ENCODE measurements at places on chromosomes 6 and 20.
A peak's percentile ranks its signal among the peaks of the same experiment; 100 is the strongest.

- no peak for DNase-seq
Observed at GRCh38 chr6:142387997-142388815, 86.4 kb downstream of the ADGRG6 start.

DNA sequence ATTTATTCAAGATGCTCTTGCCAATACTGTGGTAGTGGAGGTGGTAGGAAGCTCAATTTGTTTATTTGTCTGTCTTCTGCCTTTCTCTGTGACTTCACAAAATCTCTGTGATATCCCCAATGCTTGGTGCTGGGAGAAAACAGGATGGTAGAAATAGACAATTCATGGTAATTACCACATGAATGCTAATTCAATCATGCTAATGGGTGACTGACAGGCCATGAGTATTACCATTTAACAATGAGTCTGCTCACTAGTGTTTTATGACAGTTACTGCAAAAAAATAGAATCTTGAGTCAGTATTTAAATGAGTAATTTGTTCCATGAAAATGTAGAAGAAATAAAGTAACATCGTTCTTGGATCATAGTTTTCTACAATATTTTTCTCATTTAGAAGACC, 52.3 kb upstream of the FABP7 start:
- no peak for DNase-seq

- no peak for DNase-seq
Observed at GRCh38 chr6:130421585-130421984, 55.8 kb downstream of the TMEM200A start.

GRCh38 chr6:41150671-41151070, 3.5 kb downstream of the TREML1 start:
- DNase-seq: no peak

GRCh38 chr6:77019081-77019480, 444.2 kb downstream of the HTR1B start:
- DNase-seq: no peak

DNA sequence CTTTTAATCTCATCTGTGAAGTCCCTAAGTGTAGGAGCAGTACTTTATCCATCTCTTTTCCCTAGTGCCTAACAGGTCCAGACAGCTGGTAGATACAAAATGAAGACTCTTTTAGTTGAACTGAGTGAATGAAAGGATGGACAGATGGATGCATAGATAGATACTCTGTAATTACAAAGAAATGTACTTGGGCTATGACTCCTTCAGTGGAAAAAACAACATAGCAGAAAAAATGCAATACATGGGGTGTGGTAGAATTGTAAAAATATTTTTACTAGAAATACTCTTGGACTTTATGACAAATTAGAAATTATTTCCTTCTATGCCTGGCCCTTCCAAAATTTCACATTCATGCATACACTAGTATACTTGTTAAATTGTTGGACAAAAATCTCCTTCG, 29.3 kb downstream of the KCNQ5 start:
- no peak for DNase-seq

GRCh38 chr6:72809746-72810379, 188.0 kb downstream of the KCNQ5 start:
- no peak for DNase-seq

DNA sequence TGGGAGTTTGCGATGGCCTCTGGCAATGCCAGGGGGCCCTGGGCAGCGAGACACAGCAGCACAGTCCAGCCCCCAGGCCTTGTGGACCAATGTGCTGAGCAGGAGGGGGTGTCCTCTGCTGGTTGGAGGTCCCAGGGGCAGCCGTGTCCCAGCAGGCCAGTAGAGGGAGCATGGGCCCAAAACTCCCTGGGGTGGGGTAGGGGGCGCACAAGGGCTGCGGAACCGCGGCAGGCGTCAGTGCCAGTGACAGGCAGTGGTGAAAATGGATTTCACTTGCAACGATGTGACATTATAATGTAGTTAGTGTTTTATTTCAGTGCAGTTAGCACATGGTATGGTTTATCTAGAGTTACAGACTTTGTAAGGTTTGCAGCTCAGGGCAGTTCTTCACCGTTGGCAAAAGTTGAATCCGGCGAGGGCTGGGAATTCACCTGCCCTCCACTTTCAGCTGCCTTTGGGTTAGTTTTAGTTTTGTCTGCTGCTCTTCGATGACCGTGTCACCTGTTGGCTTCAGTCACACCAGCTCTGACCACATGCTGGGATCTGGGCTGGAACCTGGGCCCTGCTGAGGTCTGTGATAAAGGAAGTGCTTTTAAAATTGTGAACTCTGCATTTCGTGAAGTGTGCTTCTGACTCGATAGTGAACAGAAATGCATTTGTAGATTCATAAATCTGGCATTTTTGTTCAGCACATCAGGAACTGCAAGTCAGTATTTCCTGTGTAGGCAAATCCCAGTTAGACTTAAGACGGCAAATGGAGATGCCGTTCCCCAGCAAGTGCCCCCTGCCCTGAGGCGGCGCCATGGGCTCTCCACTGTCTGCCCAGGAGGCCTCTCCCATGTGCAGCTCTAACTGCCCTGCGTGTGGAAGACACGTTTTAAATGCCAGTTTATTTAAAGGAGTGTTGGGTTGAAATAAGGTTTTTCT, 46.8 kb downstream of the PYGB start:
- peak; percentile 87 for DNase-seq

DNA sequence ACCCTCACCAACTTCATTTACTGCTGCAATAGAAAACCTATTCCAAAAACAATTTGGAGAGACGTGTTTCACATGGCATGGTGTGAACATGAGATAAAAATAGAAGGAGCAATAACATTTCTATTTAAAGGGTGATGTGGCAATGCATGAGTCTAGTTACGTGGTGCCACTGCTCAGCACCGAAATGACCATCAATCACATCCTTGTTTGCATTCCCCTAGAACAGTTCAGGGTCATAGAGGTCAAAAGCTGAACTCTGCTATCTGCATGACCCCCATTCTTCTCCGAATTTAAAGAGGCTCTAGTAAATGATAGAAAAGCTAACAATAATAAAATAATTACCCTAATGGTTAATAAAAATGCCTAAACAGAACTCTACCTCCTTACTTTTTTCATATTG, 29.5 kb downstream of the ROS1 start:
- DNase-seq: no peak

DNA sequence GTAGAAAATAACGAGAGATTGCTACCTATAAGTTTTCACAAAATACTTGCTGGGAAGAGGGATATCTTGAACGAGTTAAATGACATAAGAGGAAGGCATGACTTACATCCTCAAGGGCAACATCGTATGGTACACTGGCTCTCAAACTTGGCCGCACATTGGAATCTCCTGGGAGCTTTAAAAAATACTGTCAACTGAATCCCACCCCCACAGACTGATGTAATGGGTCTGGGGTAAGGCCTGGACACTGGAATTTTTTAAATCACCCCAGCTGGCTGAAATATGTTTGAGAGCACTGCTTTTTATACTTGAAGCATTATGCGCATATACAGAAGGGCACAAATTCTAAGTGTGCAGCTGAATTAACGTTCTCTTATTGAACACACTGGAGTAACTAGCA, 8.0 kb upstream of the TSHZ2 start:
- no peak for DNase-seq

- DNase-seq: peak; percentile 35
Observed at GRCh38 chr6:137731960-137732616, 135.0 kb upstream of the TNFAIP3 start.

- DNase-seq: no peak
Observed at GRCh38 chr20:24782301-24782700, 166.8 kb upstream of the CST7 start.

GRCh38 chr6:166485651-166486535, 100.6 kb downstream of the RAMACL start:
- no peak for DNase-seq

- no peak for DNase-seq
Observed at GRCh38 chr6:167444602-167445346, 119.9 kb downstream of the TTLL2 start.

DNA sequence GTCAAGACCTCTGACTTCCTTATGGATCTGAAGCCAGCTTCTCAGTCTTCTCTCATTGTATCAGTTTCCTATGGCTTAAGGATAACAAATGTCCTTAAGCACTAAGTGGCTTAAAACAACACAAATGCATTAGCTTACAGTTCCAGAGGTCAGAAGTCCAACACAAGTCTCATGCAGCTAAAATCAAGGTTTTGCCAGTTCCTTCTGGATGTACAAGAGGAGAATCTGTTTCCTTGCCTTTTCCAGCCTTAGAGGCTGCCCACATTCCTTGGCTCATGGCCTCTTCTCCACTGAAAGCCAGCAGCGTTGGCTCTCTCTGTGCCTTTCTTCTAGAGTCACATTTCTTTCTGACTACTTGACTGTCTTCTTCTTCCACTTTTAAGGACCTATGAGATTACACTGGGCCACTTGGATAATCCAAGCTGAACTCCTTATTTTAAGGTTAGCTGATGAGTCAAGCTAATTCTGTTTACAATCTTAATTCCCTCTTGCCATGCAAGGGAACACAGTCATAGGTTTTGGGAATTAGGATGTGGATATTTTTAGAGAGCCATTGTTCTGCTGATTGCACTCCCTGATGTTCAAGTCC, 179.0 kb downstream of the BCAS1 start:
- DNase-seq: no peak

Data from hepatic stellate cell (primary cell).